ENCODE measurements at places on chromosomes 7 and 10.
A peak's percentile ranks its signal among the peaks of the same experiment; 100 is the strongest.

- no peak for DNase-seq
Observed at GRCh38 chr7:11434366-11434765, 397.6 kb downstream of the THSD7A start.

GRCh38 chr7:148720472-148720871, 21.8 kb downstream of the CUL1 start:
- no peak for DNase-seq

- no peak for DNase-seq
Observed at GRCh38 chr7:66696774-66697191, 43.8 kb upstream of the RABGEF1 start.

- no peak for DNase-seq
Observed at GRCh38 chr10:126373147-126373546, 15.1 kb downstream of the ADAM12 start.

DNA sequence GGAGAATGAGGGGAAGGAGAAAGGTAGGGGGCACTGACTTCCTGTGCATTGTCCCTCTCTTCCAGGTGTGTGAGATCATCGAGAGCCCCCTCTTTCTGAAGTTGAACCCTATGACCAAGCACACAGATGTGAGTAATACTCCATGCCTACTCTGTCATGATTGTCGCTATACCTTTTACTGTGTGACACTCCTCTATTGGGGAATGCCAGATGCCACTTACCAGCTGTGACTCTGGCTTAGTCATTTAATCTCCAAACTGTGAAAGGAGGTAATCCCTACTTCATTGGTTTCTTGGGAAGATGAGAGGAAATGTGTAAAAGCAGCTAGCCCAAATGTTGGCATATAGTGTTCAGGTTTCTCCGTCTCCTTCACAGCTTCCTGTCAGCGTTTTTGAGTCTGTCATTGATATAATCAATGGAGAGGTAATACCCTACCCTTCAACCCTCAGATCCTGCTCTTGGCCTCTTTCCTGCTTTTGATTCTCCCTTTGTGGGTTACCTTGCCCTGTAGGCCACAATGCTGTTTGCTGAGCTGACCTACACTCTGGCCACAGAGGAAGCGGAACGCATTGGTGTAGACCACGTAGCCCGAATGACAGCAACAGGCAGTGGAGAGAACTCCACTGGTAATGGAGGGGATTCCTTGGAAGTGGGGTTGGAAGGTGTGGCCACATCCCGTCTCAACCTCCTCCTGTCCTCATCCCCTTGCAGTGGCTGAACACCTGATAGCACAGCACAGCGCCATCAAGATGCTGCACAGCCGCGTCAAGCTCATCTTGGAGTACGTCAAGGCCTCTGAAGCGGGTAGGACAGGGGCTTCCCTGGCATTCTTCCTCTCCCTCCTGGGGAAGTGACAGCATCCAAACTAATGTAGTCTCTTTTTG, 2.0 kb downstream of the COPS6 start:
- DNase-seq: no peak

GRCh38 chr10:91298224-91298871, 77.9 kb downstream of the PCGF5 start:
- DNase-seq: peak; percentile 70

GRCh38 chr7:88200789-88201188, 19.0 kb downstream of the SRI start:
- no peak for DNase-seq

GRCh38 chr7:155003092-155003375, at the start of gene PAXIP1:
Gene PAXIP1 (minus strand): TSS chr7:155003124. CDS start chr7:155002929, 195 bp downstream.
- peak; percentile 67 for DNase-seq

GRCh38 chr7:136228171-136228570, 251.0 kb upstream of the MTPN start:
- DNase-seq: no peak

Data from stimulated activated CD4-positive, alpha-beta T cell treated with anti-CD3 and anti-CD28 coated beads, Interleukin-4, amount 100 ng/mL, for 4 hours (primary cell).